ENCODE measurements at places on chromosomes 6 and 20.

- no peak for DNase-seq
These were observed 3.0 kb downstream of the VARS2 start for GRCh38 chr6:30917041-30917440.

- DNase-seq, result no peak
These were observed 174.4 kb downstream of the BCAS1 start for GRCh38 chr20:53896041-53896440.

- DNase-seq, result no peak
These were observed 232.9 kb downstream of the BCKDHB start for GRCh38 chr6:80339421-80339820.

- no peak for DNase-seq
These were observed 23.5 kb upstream of the CCN6 start for GRCh38 chr6:112030206-112030960.

- DNase-seq, result no peak
These were observed 280.6 kb downstream of the BTBD3 start for GRCh38 chr20:12198281-12198680.

- no peak for DNase-seq
These were observed 109.6 kb downstream of the MANEA start for GRCh38 chr6:95686895-95687294.

DNA sequence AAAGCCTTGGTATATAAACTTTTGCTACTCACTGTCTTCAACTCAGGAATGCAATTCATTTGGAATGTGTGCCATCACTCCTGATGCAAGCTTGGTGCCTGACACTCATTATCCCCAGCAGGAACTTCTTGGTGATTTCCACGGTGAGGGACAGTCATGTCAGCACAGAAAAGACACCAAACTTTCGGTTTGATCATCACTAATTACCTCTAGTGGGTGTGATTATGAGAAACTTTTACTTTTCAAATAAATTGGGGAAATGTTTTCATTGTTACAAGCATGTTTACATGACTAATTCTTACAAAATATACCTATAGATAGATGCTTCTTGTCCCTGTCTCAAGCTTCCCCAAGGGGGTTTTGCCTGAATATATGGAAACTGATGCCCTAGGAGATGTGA lies 40.9 kb downstream of the RPP40 start:
- DNase-seq, result no peak

DNA sequence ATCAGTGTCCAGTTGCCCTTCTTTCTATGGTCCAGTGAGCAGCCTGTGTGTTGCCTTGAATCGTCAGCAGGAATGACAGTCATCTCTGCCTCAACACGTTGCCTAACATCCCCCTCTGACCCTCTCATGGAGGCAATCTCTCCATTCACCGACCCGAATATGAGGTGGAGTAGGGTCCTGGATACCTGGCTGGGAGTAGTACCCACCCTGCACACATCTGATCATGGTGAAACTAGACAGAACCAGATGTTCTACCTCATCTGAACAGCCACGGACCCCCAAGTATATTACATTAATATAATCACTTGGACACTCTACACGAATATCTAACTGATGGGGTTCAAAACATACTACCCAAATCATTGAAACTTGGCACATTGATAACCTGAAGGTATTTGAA lies 77.0 kb upstream of the COL21A1 start:
- DNase-seq, result no peak

DNA sequence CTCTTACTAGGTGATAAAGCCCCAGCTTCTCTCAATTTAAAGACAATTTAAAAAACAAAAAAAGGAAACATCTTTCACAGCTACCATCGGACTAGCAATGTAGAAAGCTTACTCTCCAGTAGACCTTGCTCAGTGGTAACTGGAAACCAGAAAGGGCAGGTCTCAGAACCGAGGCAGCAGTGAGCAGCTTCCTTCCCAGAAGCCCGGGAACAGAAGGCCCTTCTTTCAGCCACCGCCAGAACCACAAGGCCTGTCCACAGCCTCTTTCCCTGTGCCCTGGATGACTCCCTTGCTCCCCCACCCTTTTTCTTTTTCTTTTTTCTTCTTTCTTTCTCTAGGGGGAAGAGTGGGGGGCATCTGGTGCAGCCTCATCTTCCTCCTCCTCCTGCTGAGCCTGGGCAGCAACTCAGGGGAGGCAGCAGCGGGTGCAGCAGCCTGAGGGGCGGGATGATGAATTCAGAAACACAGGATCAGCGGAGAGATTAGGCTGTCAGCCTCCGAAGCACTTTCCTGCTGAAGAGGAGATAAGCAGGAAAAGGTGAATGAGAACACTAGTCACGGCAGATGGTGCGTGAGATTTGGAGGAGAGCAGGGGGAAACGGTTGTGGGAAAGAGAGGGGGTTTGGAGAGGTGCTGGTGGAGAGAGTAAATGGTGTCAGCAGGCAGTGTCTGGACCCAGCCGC lies 158.5 kb downstream of the ID4 start:
- no peak for DNase-seq
